ENCODE measurements at places on chromosomes 7 and 10.

- DNase-seq = no peak
These were observed 452.6 kb downstream of the SUGCT start for GRCh38 chr7:40587419-40587818.

- no peak for DNase-seq
These were observed 15.9 kb upstream of the RAPGEF5 start for GRCh38 chr7:22372863-22373262.

DNA sequence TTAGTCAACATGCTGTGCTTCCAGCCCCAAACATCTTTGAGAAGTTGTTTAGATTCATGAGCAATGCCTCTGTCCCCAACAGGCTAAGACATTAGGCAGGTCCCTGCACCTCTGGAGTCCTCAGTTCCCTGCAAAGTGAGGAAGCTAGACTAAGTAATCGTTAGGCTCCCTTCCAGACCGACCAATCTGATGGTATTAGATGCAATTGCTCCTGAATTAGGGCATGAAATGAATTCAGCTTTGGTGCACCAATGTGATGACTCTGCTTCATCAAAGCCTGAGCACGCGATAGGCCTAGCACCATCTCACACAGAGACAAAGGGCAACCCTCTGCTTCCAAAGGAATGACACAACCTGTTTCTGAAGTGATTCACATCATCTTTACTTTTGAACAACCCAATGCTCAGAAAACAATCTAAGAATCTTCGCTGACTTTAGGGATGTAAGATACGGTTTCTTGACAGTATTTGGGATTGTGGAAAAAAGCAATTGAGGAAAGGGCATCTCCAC, 723 bp upstream of the TES start:
- no peak for DNase-seq

- no peak for DNase-seq
These were observed 63.1 kb downstream of the PRR15 start for GRCh38 chr7:29626730-29627129.

DNA sequence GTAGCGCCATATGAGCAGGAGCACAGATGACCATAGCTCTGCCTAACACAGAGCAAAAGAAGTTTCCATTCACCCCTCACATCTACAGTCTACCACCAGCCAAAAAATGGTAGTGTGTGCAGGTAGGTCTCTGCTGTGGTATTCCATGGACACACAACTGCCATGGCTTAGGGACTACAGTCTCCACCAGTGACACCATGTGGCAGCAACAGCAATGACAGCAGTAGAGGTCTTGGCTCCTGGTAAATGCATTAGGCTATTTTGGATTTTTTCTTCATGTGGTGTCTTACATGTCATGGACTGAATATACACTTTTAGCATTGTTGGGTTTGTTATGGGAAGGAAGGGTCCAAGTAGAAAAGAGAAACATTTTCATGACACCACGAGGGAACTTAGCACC, 70.1 kb upstream of the CABCOCO1 start:
- no peak for DNase-seq

- no peak for DNase-seq
These were observed 335.1 kb downstream of the XPNPEP1 start for GRCh38 chr10:109588259-109588658.

DNA sequence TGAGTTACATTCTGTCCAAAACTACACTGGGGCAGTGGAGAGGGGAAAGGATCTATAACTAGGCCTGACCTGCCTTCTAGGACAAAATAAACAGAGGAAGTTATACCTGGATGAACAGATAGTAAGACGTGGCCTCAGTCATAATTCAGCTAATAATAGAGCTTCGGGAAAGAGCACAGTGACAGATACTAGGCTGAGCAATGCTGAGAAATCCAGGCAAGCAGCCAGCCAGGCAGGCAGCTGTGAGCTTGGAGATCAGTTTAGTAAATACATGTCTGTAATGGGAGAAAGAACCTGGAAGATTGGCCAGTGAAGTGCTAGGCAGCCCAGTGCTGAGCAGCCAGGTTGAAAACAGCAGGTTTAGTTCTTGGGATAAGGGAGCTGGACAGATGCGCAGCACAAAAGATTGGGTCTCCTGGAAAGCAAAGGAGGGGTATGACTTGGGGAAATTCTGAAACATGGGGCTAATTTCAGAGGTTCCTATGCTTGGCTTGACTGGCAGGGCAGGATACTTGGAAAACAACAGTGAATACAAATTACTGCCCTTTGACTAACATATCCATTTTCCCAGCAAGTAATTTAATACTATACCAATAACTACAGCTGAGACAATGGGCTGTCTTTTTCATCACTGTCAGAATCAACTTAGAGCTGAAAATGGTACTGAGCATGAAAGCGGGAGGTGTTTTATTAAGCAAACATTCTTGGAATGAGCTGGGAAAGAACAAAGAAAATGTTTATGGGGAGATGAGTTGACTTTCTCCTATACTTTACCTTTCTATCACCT, 140.8 kb downstream of the DGKB start:
- no peak for DNase-seq

- no peak for DNase-seq
These were observed 95.5 kb downstream of the OAT start for GRCh38 chr10:124323111-124323725.

DNA sequence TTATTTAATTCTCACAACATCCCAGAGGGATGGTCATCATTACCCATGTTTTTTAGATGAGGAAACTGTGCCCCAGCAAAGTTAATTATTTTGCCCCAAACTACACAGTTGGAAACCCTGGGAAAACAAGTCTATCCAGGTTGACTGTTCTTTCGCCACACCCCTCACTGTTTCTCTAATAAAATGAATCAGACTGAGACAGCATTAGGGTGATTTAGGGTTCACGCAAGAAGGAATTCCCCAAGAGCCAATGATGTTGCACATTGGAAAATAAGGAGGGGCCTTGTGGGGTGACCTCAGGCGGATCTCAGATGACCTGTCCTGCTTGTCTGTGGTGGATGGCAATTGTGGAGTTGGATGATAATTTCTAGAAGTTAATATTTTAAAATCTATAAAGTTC, 135.7 kb upstream of the TBX20 start:
- DNase-seq = no peak

GRCh38 chr10:83127942-83128575, 1011.2 kb upstream of the GHITM start:
- DNase-seq = no peak

DNA sequence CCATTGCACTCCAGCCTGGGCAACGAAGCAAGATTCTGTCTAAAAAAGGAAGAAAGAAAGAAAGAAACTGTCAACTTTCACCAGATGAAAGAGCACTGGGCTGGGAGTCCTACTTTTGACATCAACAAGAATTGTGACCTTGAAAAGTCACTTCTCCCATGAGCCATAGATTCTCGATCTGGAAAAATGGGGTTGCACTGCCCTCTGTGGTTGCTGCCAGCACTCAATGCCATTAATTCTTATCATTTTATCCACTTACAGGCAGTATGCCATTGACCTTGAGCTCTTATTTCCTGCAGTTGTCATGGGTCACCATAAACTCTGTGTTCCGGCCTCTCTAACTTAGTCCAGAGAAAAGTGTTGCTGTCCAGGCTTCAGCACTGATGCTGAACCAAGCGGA, 137.2 kb downstream of the NOC3L start:
- no peak for DNase-seq

GRCh38 chr7:140541513-140542227, 62.4 kb upstream of the MKRN1 start:
- DNase-seq = no peak

GRCh38 chr10:124318811-124319210, 99.9 kb downstream of the OAT start:
- no peak for DNase-seq

DNA sequence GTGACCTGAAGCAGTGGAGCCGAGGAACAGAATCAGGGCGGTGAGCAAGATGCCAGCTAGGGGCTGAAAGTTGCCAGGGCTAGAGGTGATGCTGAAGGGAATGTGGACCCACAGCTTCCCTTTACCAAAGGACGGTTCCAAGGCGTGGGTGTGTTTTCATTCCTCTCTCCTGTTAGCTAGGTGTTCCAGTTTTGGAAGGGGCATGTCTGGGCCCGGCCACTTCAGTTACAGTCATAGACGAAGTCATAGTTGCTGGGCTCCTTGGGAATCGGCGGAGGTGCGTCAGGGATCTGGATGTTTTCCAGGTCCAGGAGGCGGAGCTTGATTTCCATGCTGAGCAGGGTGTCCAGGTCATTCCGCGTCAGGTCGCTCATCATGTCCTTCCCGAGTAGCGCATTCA, 131.0 kb upstream of the AOAH start:
- no peak for DNase-seq

DNA sequence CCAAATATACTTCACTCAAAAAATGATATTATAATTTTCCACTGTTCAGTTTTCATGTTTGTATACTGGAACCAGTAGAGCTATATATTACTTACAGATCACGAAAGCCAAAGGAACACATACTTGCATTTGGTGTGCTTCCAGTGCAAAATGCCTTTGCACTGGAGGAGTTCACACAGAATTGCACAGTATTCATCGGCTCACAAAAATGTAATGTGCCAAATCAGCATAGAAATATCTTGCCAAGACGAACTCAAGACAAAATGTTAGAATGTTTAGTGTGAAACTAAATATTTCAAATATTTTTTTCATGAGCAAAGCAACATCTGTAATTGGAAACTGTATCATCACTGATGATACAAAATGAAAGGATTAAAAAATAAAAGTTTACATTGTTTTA, 646.2 kb upstream of the SEMA3D start:
- no peak for DNase-seq

- DNase-seq = no peak
These were observed 824 bp downstream of the LRIT2 start for GRCh38 chr10:84224411-84225028.

DNA sequence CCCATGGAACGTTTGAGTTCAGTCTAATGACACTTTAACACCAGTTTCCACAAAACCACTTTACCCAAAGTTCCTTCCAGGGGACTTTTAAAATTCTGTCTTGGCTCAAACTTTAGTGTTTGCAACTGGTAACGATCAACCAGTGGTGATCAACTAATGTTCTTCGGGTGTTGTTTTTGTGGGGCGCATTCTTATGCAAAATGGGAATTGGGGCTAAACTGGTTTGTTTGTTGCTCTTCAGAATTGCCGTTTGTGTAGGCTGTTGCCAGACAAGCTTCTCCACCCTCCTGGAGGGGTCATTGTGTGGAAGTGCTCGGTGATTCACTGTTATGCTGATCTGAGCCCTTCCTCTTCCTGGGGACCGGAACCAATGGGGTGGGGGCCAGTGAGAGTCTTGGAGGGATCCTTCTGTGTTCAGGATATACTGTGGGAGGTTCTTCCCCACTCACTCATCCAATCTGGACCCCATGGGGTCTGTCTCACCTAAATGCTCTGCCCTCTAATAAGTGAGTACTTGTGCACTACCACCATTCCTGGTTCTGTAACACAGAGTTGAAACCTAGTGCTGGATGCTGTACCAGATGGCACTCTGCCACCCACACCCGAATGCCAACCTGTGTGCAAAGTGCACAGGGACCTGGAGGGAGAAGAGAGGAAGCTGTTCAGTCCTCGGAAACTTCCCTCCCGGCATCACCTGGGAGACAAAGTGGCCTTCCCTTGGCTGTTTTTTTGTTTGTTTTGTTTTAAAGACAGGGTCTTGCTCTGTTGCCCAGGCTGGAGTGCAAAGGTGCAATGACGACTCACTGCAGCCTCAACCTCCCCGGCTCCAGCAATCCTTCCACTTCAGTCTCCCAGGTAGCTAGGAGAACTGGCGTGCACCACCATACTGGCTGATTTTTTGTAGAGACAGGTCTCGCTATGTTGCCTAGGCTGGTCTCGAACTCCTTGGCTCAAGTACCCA, 2.1 kb downstream of the NFE2L3 start:
- DNase-seq = peak; percentile 51

DNA sequence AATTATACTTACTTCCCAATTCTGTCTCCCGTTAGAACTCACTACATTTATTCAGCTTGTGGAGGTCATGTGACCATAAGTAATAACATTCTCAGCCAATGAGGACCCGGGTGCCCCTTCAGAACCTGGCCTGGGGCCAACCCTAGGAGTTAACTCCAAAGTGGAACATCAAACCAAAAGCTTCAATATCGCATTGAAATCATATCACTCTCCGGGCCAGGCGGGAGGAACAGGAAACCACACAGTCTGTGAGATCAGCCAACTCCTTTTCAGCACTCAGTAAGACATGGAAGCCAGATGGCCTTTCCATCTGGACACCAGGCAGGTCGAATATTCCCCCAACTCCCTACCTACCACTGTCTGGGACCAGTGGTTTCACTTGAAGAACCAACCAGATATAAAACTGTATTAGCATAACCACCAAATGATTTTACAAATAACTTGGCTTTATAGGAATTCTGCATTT, 5.5 kb downstream of the CREB3L2 start:
- peak; percentile 26 for DNase-seq

GRCh38 chr7:111098011-111098925, 7.3 kb downstream of the LRRN3 start:
- peak; percentile 53 for DNase-seq

DNA sequence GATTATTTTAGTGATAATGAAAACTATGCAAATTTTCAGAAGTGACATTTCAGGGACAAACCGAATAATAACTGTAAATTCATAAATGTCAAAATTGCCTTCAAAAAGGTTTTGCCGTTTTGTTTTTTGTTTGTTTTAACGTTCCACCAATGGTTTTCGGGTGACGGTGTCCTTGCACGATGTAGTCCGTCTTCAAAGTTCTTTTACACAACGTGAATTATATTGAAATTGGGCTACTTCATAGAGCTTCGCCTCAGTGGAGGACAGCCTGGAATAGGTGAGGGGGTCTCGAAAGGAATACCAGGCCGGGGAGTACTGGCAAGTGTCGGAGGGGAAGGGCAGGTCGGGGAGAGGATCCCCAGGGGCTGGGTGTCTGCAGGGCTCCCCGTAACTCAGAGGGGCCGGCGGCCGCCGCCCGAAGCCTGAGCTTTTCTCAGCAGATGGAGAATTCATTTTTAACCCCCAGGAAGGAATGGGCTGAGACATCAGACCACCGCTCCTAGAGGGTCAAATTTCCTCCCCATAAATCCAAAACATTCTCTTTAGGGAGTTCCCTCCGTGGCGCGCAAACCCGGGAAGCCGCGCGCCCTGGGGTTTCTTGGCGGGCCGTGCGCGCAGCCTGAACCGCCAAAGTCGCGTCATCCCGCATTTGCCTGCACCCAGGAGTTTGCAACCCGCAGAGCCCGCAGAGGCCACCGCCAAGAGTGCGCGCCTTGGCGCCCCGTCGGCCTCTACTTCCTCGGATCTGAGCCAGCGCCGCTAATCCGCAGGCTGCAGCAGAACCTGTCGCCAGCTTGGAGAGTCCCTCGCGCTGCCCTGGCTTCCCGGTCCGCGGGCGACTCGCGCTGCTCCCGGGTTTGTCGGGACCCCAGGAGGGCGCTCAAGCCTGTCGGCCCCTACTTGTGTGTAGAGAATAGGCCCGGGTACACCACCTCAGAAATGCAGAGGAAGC, 17.3 kb upstream of the EVX1 start:
- DNase-seq = no peak

Measured in CD4-positive, alpha-beta T cell treated with Interleukin-10 for 1 hour (primary cell).